ENCODE measurements at places on chromosomes 6 and 20. TPM values are rescaled to one million over a fixed set of nuclear protein-coding genes. Genes with fewer than 3 reads are reported as not detected.

GRCh38 chr20:16821211-16822089, 73.3 kb downstream of the OTOR start:
- DNase-seq, result peak; percentile 34

GRCh38 chr20:61223121-61223520, 28.9 kb upstream of the CDH4 start:
- no peak for DNase-seq

- no peak for DNase-seq
Measured at GRCh38 chr6:15364401-15365037, 118.7 kb downstream of the JARID2 start.

GRCh38 chr20:9081423-9081966, 12.6 kb downstream of the PLCB4 start:
- no peak for DNase-seq

GRCh38 chr6:148455225-148455624, 112.6 kb downstream of the SASH1 start:
- DNase-seq, result peak; percentile 13

DNA sequence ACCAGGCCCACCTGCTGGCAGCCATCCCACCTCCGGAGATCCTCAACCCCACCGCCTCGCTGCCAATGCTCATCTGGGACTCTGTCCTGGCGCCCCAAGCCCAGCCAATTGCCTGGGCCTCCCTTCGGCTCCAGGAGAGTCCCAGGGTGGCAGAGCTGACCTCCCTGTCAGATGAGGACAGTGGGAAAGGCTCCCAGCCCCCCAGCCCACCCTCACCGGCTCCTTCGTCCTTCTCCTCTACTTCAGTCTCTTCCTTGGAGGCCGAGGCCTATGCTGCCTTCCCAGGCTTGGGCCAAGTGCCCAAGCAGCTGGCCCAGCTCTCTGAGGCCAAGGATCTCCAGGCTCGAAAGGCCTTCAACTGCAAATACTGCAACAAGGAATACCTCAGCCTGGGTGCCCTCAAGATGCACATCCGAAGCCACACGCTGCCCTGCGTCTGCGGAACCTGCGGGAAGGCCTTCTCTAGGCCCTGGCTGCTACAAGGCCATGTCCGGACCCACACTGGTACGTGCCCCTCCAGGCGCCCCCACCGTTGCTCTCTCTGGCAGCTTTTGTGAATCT, 1.1 kb downstream of the SNAI1 start:
- DNase-seq, result no peak

- no peak for DNase-seq
Measured at GRCh38 chr20:63565021-63565698, 8.9 kb downstream of the HELZ2 start.

DNA sequence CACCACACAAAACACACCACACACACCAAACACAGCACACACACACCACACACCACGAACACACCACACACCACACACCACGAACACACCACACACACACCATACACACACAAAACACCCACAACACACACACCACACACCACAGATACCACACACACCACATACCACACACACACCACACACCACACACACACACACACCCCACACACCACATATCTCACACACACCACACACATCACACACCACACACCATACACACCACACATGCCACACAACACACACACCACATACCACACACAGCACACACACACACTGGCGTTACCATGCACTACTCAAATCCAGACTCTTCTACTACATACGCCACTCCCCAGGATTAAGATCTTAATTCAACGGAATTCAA, 118.9 kb upstream of the THBS2 start:
- no peak for DNase-seq

GRCh38 chr6:16336056-16336818, 97.8 kb downstream of the GMPR start:
- DNase-seq, result no peak

GRCh38 chr6:6738922-6739716, 150.6 kb downstream of the LY86 start:
- DNase-seq, result no peak

GRCh38 chr20:38759106-38759505, 10.8 kb downstream of the ACTR5 start:
- no peak for DNase-seq

GRCh38 chr6:3650959-3651697, 100.4 kb downstream of the PXDC1 start:
- no peak for DNase-seq

Gene FHL5
- not detected for total RNA-seq

Gene SPATS1
- not detected for total RNA-seq

Gene CENPQ
- total RNA-seq, result 32.8 TPM

Gene AGPAT4
- 4.4 TPM for total RNA-seq

Gene TASP1
- total RNA-seq, result 6.7 TPM

Gene CPXM1
- not detected for total RNA-seq
